HepG2 (cell line): ENCODE measurements at places on chromosomes 5 and 9. TPM values are rescaled to one million over a fixed set of nuclear protein-coding genes. Genes with fewer than 3 reads are reported as not detected.
A peak's percentile ranks its signal among the peaks of the same experiment; 100 is the strongest.

DNA sequence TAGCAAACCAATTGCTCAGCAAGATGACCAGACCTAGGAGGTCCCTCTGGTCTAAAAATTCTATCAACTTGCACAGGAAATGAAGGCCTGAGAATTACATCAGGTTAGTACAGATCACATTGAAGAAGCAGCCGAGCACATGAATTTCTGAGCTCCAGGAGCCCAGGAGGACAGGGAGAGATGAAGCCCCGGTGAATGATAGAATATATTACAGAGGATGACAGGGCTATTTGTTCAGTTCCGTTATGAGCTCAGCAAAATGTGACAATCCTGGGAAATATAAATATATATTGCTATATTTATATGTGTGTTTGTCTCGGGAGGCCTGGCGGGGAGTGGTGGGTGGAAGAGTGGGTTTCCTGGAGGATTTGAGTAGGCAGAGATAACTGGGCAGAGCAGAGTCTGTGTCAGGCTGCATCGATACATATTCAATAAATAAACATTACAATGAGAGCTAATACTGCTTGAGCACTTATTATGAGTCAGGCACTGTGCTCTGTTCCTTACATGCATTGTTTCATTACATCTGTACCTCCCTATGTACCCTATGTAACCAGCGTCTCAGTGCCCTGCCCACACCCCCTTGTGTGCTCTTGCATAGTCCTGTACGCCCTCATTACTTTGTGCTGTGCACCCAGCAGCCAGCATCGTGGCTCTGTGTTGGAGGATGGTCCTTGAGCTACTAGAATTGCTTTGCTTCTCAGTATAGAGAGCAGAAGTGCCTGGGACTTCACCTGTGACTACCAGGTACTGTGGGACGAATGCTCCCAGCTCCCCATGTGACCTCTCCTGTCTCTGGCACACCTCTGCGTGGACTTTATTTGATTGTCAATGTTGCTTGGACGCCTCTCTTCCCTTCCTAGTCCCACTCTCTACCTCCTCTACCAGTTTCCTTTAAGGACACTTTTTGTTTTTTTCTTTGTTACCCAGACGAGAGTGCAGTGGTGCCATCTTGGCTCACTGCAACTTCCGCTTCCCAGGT, 58.1 kb upstream of the KLF9 start:
- no peak for DNase-seq

CRHBP gene
- not detected in 2 replicates for polyA plus RNA-seq

AKNA gene
- polyA plus RNA-seq: 3.0 and 4.8 TPM in 2 replicates

GRCh38 chr9:129322641-129323375, 144.7 kb upstream of the IER5L start:
- no peak for DNase-seq

DNA sequence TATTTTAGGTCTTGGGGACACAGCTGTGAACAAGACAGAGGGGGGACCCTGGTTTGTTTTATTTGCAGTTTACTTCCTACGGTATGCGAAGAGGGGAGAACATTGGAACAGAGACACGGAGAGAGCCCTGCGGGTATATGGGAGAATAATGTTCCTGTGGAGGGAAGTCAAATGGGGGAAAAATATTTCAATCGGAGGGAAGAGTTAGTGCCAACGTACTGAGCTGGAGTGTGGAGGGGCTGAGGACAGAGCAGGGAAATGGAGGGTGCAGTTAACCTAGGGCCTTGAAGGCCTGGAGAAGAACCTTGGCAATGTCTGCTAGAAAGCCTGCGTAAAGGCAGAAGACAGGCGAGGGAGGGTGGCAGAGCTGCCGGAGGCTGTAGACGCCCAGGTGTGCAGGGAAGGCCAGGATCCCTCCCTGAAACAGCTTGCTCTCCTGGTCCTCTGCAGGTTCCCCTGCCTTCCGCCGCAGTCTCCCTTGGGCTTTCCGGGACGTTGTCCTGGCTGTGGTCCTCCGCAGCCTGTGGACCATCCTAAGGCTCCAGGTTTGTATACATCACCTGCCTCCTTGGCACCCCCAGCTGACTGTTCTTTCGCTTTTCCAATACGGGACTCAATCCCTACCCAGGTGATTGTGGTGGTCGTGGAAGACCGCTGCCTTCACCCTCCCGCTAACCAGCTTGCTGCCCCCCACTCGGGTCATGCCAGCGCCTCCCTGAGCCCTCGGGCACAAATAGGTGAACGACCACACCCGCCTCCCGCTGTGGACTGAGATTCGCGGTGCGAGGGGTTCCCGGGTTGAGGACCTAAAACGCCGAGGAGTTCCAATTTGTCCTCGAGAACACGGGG, 1.9 kb upstream of the RACK1 start:
- no peak for DNase-seq

GRCh38 chr9:74666625-74667316, 169.6 kb downstream of the RORB start:
- no peak for DNase-seq

DNA sequence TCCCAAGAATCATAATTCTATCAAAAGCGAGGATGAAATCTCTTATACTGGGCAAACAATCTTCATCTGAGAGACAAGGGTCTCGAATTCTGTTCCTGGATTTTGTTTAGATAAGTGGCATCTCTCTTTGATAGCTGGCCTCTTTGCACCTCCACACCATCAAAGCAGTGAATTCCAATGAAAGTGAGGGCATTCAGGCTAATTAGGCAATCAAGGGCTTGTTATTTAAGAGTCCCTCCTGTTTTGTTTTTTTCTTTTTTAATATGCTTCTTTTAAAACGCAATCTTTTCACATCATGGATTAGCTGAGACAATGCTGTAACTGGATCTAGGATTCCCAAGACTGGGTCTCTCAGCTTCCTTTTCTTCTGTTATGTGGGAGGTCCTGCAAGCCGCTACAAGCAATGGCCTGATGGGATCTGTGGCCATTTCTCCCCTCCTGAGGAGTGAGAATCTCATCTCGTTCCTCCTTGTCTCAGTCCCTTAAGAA, 67.9 kb downstream of the TNC start:
- no peak for DNase-seq

GRCh38 chr5:159814805-159815585, 101.3 kb upstream of the ADRA1B start:
- DNase-seq: no peak

DNA sequence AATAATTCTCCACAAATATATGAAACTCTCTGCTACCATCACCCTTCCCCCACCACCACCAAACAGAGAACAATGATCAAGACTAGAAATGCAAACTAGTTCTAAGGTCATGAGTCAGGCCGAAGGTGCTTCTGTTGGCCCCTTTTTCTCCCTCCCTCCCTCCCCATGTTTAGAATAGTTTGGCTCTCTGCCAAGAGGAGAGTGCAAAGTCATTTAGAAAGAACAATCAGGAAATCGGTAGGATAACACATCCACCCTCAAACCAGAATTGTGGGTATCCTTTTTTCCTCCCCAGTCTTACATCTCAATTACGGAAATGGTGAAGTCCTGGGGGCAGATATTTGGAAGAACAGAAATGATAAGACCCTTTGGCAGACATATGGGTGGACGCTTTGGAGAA, 170.1 kb downstream of the SLF1 start:
- DNase-seq: peak; percentile 8

- no peak for DNase-seq
Measured at GRCh38 chr9:100739666-100740065, 161.8 kb downstream of the CAVIN4 start.

ACTBL2 gene
- not detected in 2 replicates for polyA plus RNA-seq

DNA sequence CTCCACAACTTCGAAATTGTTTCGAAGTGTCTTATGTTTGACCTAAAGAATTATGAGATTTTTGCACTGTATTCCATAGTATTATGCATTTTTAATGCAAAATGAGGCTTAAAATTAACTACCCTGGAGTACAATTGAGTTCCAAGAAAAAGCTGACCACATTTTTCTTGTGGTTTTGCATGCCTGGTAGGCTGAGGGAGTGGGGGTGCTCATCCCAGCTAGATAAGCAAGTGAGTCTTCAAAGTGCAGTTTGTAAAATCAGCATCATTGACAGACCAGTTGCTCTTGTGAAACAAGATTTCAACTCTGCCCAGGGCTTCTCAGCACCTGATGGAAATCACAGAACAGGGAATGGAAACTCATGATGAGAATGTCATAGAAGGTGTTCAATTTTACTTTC, 17.0 kb upstream of the NDUFS4 start:
- DNase-seq: no peak

DNA sequence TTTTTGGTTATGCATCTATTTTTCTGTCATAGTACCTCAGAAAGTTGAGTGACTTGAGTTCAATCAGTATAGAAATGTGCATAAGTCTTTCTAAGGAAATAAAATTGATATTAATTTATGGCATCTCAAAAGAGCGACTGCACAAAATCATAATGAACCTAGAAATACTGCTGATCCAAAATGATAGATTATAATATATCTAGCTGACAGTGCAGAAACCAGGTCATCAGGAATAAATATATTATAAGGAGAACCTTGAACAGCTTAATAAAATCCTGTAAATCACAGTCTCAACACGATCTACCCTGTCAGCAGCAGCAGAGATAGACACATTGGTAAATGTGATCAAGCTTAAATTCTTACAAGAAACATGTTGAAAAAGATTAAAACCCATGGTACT, 1106.6 kb upstream of the CDH18 start:
- no peak for DNase-seq

PTGDS gene
- polyA plus RNA-seq: 0.31 and 0.50 TPM in 2 replicates

EEIG1 gene
- 25.2 and 30.1 TPM in 2 replicates for polyA plus RNA-seq

- no peak for DNase-seq
Measured at GRCh38 chr9:128494746-128495129, 9.8 kb upstream of the GLE1 start.

DNA sequence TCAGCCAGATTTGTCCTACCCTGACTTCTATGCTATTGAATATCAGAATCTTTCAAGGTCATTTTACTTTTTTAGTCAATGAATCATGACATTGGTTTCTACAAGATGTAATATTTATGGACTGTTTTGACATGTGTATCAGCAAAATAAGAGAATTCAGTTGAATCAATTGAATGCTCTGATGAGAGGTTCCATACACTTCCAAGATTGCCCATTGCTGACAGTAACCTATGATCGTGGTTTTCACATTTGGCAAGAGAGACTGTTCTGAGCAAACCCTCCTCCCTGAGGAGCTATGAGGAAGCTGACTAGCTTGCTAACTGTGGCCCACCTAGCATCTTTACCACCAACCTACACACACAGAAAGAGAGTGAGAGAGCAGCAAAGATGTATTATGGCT, 56.7 kb upstream of the FST start:
- no peak for DNase-seq

DNA sequence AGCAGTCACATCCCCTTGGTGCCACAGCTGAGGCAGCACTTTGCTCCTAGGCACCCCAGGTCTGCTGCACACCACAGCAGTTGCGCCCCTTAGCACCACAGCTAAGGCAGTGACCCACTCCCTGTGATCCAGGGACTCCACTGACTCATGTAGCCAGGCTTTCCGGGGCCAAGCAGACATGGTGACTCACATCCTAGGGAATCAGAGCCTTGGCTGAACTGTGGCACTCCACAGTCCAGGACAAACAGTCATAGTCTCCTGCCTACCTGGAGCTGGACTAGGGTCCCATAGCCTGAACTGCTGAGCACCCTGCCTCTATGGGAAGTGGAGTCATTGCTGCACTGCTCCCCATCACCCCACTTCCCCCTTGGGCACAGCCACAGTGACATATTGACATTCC, 338.7 kb downstream of the NPR3 start:
- DNase-seq: peak; percentile 18

DNA sequence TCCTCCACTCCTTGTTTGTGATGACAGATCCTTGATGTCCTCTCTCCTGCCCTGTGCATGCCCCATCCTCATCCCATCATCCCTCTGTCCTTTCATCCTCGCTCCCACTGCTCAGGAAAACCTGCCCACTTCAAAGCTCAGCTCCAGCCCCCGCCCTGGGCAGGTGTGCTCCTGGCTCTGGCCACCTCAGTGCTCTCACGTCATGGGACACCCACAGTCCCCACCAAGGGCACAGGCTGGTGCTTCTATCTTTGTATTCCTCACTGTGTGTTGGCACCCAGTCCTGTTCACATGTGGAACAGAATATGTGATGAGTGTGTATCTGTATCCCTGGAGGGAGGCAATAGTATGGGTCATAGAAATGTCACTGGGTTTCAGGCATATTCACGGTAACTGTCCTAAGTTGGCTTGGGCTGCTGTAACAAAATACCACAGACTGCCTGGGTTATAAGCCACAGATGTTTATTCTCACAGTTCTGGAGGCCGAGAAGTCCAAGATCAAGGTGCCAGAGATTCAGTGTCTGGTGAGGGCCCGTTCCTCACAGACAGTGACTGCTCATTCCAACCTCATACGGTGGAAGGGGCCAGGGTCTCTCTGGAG, 13.5 kb downstream of the GFPT2 start:
- no peak for DNase-seq

GRCh38 chr5:60719329-60719728, 19.4 kb upstream of the DEPDC1B start:
- DNase-seq: no peak

DNA sequence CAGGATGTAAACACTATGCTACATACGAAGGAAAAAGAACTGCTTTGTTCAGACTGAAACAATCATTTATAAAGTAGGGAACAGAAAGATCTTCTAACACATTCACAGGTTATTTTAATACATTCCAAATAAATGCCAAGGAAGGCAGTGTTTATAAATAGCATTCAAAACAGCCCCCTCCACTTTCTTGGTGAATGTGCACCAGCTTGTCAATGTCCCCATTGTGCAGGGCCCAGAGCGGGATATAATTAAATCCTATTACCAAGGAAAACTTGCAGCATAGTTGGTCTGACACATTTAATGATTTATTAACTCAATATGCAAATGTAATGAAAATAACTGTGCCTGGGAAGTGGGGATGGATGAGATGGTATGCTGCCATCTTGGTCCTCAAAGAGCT, 135.9 kb upstream of the RAD23B start:
- no peak for DNase-seq

DNAH5 gene
- 0.09 and 0.12 TPM in 2 replicates for polyA plus RNA-seq

IFNA13 gene
- polyA plus RNA-seq: not detected in 2 replicates

JMY gene
- polyA plus RNA-seq: 4.0 and 4.2 TPM in 2 replicates

FCN2 gene
- polyA plus RNA-seq: not detected in 2 replicates

DNA sequence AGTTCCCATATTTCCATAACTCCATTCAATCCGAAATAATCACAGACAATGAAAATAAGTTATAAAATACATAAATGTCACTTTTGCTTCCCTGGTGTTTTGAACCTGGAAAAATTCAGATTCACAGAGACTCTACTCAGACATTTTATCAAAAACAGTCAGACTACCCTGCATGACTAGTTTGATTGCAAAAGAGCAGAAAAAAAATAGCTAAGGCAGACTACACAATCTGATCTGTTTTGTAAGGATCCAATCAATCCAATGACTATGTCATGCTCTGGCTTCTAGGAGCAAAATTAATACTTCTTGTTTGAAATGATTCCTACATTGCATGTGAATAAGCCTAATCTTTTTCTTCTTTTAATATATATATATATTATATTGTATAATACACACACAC, 1262.6 kb downstream of the EFNA5 start:
- no peak for DNase-seq

DNA sequence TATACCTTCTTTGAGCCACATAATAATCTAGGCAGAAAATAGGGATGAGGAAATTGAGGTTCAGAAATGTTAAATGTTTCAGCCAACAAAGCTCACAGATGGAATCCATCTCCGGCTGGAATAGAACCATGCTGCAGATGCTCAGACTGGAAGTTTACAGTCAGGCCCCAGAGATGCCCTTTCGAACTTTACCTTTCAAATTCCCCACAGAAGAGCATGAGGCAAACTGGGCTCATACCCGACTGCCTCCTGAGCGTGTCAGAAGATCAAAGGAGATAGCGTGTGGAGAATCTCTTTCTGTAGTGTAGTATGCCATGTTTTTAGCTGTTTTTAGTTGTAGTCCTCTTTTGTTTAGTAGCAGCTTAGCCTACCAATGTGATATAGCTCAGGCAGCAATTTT, 72.0 kb upstream of the DAP start:
- DNase-seq: peak; percentile 85
